ENCODE measurements at places on chromosomes 7 and 10.

GRCh38 chr10:75852851-75853484 lies 421.5 kb downstream of the LRMDA start:
- no peak for DNase-seq

DNA sequence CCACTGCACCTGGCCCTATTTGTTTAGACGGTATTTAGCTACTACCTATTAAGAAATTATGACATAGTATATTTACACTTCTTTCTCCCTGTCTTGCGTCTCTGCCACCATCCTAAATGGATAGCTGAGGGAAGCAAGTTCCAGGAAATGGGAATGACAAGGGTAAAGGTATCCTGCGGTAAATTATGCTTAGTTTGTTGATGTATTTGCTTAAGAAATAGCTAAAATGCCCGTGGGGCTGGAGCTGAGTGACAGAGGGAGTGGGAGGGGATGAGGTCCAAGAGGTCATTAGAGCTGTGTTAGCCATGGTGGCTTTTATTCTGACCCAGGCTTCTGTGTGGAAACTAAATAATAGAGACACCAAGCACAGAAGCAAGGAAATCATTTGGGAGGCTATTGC lies 29.0 kb upstream of the UBE2D1 start:
- DNase-seq = no peak

- no peak for DNase-seq
Measured at GRCh38 chr10:74910241-74910975, 84.0 kb downstream of the KAT6B start.

GRCh38 chr10:3069876-3070275 lies 2.5 kb downstream of the PFKP start:
- DNase-seq = no peak

GRCh38 chr7:47734949-47735291 lies 153.0 kb upstream of the TNS3 start:
- DNase-seq = no peak

GRCh38 chr10:129049501-129049900 lies 417.5 kb upstream of the MGMT start:
- no peak for DNase-seq

DNA sequence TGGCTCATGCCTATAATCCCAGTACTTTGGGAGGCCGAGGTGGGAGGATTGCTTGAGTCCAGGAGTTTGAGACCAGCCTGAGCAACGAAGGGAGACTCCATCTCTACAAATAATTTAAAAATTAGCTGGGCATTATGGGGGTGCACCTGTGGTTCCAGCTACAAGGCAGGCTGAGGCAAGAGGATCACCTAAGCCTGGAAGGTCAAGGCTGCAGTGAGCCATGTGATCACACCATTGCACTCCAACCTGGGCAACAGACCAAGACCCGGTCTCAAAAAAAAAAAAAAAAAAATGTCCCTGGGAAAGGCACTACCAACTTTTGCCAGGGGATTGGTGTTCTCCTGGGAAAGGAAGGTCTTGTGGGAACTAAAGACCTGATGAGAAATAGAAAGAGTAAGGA lies 134.2 kb upstream of the AUTS2 start:
- DNase-seq = no peak

- no peak for DNase-seq
Measured at GRCh38 chr7:131250331-131250730, 77.3 kb upstream of the MKLN1 start.

DNA sequence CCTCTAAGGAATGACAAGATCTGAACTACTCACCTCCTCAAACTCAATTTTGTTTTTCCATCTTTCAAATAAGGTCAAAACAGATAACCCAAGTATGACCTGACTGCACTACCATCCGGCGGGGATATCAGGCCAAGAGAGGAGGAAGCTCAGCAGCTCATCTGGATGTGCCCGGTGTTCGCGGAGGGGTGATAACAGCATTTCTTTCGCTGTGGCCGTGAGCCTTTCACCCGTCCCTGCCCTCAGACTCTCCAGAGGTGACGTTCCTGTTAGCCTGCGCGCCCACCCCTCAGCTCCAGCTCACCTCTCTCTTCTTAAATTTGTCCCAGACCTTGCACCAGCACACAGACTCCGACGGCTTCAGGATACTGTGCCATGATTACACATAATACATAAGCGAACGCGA lies 526 bp downstream of the ZNF248 start:
- DNase-seq = no peak

- no peak for DNase-seq
Measured at GRCh38 chr7:159125955-159126270, 18.8 kb downstream of the VIPR2 start.

GRCh38 chr10:132891368-132891767 lies 51.0 kb downstream of the CFAP46 start:
- no peak for DNase-seq

GRCh38 chr7:144407266-144407931 lies 3.9 kb upstream of the NOBOX start:
- no peak for DNase-seq

GRCh38 chr10:93622942-93623341 lies 10.6 kb downstream of the PDE6C start:
- no peak for DNase-seq

GRCh38 chr10:48187713-48188485 lies 86.6 kb downstream of the FRMPD2 start:
- DNase-seq = no peak

- DNase-seq = no peak
Measured at GRCh38 chr7:20791538-20792434, 5.1 kb upstream of the SP8 start.

DNA sequence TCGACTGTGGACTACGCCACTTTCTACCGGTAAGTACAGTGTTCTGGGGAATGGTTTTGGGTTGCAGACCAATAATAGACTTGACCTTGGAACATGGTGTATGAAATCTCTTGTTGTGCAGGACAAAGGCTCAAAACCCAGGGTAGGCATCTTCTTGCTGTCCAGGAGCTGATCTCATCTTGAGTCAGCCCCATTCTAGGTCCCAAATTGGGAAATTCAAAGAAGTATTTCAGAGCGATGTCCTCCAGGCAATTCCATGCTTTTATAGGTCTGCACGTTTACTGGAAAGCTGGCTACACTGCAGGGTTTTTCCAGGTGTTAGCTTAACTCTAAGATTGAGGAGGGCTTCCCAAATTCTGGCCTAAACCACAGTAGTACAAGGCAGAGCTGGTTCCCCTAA lies 180.7 kb downstream of the BMPER start:
- DNase-seq = no peak

- DNase-seq = no peak
Measured at GRCh38 chr7:74657692-74658177, at the start of gene GTF2I. GTF2I (plus strand) TSS chr7:74657718; CDS start chr7:74689129, 31,411 bp downstream.

GRCh38 chr7:516606-517456 lies 2.8 kb downstream of the PDGFA start:
- no peak for DNase-seq
